Breast epithelium (tissue), 4 donors: ENCODE measurements at places on chromosomes 12 and 14. TPM values are rescaled to one million over a fixed set of nuclear protein-coding genes. Genes with fewer than 3 reads are reported as not detected.

The NOXRED1 gene
- 1.3 TPM for total RNA-seq

The NTN4 gene
- total RNA-seq, result 27.4 TPM

The PRH2 gene
- not detected for total RNA-seq

GRCh38 chr12:23581913-23582312 lies 367.6 kb downstream of the SOX5 start:
- DNase-seq, result no peak

DNA sequence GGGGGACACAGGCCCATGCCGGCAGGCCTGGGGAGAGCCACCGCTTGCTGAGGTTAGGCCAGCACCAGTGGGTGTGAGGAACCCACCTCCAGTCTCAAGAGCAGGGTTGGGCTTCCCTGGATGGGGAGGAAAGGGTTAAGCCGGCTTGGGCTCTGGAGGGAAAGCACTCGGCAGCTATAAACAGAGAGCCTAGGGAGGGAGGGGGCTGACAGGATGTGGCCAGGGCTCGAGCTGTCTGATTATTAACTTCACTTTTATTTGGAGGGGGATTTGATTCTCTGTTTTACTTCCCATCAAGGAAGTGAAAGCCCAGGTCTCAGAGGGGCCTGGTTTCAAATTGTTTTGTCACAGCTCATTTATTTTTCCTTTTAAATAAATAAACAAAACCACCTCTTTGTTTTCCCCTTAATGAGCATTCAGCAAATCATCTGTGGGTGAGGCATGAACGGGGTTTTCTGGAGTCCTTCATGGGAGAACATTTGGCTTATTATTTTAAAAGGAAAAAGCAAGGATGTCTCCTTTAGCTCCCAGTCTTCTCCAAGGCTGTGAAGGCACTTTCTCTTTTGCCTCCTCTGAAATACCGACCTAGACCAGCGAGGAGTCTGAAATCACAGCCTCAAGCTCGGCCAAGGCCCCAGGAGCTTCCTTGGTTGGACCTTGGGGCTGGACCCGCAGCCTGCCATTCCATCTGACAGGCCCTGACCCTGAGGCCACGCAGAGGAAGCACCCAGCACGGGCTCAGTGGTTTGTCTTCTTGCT lies 21.9 kb upstream of the ZFP36L1 start:
- no peak for DNase-seq

- no peak for DNase-seq
Observed at GRCh38 chr14:91272341-91273272, 28.1 kb upstream of the GPR68 start.

- no peak for DNase-seq
Observed at GRCh38 chr12:59185295-59185694, 265.0 kb upstream of the LRIG3 start.

- no peak for DNase-seq
Observed at GRCh38 chr12:89863968-89864367, 155.3 kb upstream of the ATP2B1 start.

DNA sequence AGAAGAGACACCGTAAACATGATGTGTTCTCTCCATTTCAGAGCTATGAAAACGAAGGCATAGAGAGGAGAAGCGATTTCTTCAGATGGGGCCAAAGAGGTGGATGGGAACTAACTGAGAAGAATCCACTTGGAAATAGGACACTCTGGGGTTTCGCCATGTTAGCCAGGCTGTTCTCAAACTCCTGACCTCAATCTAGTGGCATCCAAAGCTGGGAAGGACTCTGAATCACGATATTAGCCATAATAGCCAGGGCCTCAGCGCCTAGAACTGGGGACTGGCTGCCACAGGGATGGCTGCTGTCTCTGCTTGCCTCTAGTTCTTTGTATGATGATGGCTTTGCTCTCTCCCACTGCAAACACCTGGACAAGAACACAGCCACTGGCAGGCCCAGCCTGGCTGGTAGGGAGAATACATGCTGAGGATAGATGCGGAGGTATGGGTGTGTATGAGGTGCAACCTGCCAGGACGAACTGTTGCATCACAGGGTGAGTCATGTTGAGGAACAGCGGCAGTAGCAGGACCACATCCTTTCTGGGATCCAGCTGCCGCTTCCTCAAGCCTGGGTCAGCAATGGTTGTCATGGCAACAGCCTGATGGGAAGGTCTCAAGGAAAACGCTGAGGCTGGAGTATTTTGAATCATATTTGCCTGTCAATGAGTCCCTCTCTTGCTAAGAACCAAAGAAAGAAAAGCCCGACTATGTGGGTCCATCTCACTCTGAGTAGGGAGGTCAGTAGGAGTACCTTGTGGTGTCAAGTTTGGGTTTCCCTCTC lies 31.1 kb downstream of the CCDC177 start:
- no peak for DNase-seq

GRCh38 chr12:19533567-19533966 lies 94.3 kb downstream of the AEBP2 start:
- DNase-seq, result no peak
